ENCODE measurements at places on chromosomes 11 and 22. TPM values are rescaled to one million over a fixed set of nuclear protein-coding genes. Genes with fewer than 3 reads are reported as not detected.
A peak's percentile ranks its signal among the peaks of the same experiment; 100 is the strongest.

The RIMBP3C gene
- total RNA-seq: not detected

GRCh38 chr22:33838644-33839043 lies 81.6 kb downstream of the LARGE1 start:
- DNase-seq: no peak
- peak overlapping the region; percentile 25 for H3K27ac ChIP-seq
- H3K4me1 ChIP-seq: peaks cover 94% of the 10 kb centered on the region
- H3K36me3 ChIP-seq: no peaks in the 10 kb centered on the region

DNA sequence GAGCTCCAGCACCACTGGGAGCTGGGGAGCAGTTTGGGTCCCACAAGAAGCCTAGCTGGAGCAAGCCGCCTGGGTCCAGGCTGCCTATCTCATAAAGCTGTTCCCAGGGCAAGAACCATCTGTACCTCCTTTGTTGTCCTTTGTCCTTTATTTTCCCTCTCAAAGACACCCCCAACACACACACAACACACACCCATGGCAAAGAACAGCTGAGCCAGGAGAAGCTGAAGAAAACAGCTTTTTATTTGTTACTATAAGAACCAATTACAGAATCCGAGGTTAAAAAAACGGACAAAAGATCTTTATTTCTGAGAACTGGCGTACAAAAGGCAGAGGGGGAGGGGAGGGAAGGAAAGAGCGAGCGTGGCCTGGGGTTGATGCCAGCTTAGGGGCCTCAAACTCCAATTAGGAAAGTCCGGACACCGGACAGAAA lies 1.7 kb upstream of the TUT1 start:
- peaks cover 19% of the 10 kb centered on the region for H3K4me1 ChIP-seq
- no peak overlapping the region for H3K4me3 ChIP-seq
- no peak overlapping the region for H3K27ac ChIP-seq
- no peaks in the 10 kb centered on the region for H3K27me3 ChIP-seq

- peaks cover 41% of the 10 kb centered on the region for H3K4me1 ChIP-seq
- peak overlapping the region; percentile 5 for H3K27ac ChIP-seq
- H3K4me3 ChIP-seq: no peak overlapping the region
- H3K27me3 ChIP-seq: no peaks in the 10 kb centered on the region
- DNase-seq: no peak
Observed at GRCh38 chr11:111826322-111826950, 44.9 kb downstream of the ALG9 start.

The SLC22A8 gene
- not detected for total RNA-seq

- H3K4me3 ChIP-seq: no peak overlapping the region
- peaks cover 24% of the 10 kb centered on the region for H3K4me1 ChIP-seq
- no peak for DNase-seq
- no peak overlapping the region for H3K27ac ChIP-seq
Observed at GRCh38 chr11:12088047-12088481, 22.3 kb upstream of the MICAL2 start.

DNA sequence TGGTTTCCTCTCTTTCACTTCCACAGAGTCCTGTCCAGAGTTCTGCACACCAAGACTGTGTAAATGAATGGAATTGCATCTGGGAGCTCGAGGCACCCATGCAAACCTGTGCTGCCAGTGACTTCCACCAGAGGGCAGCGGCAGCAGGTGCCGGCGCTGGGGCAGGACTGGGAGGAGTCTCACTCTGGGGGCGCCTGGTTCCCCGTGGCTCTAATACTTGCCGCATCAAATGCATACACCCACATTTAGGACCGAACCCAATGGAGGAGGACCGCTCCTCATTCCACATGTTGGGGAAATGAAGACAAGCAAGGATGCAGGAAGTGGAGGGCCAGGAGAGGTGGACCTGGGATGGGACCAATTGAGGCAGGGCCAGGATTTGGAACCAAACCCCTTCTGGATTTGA lies 1.1 kb upstream of the CD6 start:
- DNase-seq: peak; percentile 78
- H3K4me3 ChIP-seq: no peak overlapping the region
- H3K36me3 ChIP-seq: peaks cover 6% of the 10 kb centered on the region
- H3K27me3 ChIP-seq: peaks cover 11% of the 10 kb centered on the region

GRCh38 chr22:41654322-41654721 lies 33.2 kb downstream of the XRCC6 start:
- no peaks in the 10 kb centered on the region for H3K27me3 ChIP-seq
- H3K4me3 ChIP-seq: no peak overlapping the region
- H3K27ac ChIP-seq: no peak overlapping the region
- DNase-seq: no peak
- no peaks in the 10 kb centered on the region for H3K4me1 ChIP-seq

- peaks cover 3% of the 10 kb centered on the region for H3K27me3 ChIP-seq
- no peak overlapping the region for H3K4me3 ChIP-seq
- no peak overlapping the region for H3K27ac ChIP-seq
- H3K36me3 ChIP-seq: no peaks in the 10 kb centered on the region
- peaks cover 12% of the 10 kb centered on the region for H3K4me1 ChIP-seq
- DNase-seq: no peak
Observed at GRCh38 chr11:18969720-18970119, 30.5 kb upstream of the MRGPRX1 start.
